Neural crest cell (in vitro differentiated cells): ENCODE measurements at places on chromosomes 16 and 17.

- DNase-seq: no peak
These were observed 430.4 kb upstream of the CDH5 start for GRCh38 chr16:65936096-65936495.

DNA sequence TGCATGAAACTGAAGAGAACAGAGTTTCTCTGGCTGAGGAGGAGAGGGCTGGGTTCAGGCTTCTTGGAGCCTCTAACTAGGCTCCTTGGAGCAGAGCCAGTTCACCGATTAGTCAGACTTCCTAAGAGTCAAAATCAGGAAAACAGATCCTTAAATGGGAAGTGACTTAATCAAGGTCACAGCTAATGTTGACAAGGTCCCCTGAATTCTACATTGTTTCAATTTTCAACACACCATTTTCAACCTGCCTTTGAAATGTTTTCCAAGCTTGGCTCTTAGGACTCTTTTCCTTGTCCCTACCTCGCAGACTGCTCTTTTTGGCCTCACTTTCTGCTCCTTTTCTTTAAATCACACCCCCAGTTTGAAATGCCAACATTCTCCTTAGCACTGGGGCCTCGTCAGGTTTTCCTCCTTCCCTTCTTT is 16.3 kb downstream of the MYL4 start:
- no peak for DNase-seq

GRCh38 chr16:46743232-46743719 is 4.9 kb downstream of the MYLK3 start:
- DNase-seq: no peak

- DNase-seq: no peak
These were observed 84.8 kb downstream of the MRM1 start for GRCh38 chr17:36686123-36686669.

DNA sequence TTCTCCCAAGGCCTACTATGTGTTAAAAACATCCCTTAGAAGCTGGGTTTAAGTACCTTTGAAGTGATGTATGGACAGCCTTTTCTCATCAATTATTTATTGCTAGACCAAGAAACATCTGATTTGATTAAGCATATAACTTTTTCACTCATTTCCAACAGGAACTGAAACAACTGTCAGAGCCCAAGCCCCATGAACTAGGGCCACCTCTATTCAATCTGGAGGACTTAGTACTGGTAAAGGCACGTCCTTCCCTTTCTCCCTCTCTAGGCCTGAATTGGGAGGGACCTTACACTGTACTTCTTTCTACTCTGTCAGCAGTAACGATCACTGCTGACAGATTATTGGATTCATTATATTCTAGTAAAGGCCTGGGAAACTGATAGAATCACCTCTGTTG is 612.0 kb upstream of the CDH8 start:
- no peak for DNase-seq

GRCh38 chr17:65637786-65638185 is 76.3 kb upstream of the AXIN2 start:
- no peak for DNase-seq
